ENCODE measurements at places on chromosomes 12 and 14.

DNA sequence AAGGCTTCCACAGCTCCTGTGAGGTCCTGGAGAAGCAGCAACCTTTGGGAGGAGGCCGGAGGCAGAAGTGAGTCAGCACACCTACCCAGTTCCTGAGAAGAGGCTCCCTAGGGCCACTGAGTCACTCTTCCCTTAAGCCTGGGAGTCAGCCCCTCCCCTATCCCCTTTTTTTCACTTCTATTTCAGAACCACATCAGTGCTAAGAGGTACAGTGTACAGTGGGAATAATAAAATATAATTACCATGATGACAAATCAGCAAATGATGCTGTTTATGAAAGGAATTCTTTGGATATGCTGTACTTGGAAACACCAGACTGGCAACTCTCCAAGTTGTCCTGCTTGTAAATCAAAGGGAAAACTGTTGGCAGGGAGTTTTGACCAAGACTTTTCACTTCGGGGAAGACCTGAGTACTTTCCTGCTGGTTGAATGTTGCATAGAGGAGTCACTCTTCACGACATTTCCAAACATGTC, 7.8 kb upstream of the TBPL2 start:
- no peak for DNase-seq

DNA sequence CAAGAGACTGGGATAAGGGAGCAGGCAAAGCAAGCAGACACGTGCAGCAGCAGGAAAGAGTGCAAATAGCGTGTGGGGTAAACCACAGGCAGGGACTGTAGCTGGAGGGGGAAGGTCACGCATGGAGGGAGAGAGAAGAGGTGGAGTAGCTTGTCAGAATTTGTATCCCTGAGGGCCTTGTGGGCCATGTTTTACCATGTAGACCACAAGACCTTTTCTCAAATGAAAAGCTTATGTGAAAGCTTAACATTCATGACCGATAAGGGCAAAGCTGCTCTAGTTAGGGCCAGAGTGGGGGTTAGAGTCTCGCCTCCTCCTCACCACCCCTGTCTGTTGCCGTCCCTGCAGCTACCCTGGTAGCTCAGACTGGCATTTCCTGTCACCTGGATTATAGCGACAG, 152.9 kb upstream of the E2F7 start:
- DNase-seq, result no peak

DNA sequence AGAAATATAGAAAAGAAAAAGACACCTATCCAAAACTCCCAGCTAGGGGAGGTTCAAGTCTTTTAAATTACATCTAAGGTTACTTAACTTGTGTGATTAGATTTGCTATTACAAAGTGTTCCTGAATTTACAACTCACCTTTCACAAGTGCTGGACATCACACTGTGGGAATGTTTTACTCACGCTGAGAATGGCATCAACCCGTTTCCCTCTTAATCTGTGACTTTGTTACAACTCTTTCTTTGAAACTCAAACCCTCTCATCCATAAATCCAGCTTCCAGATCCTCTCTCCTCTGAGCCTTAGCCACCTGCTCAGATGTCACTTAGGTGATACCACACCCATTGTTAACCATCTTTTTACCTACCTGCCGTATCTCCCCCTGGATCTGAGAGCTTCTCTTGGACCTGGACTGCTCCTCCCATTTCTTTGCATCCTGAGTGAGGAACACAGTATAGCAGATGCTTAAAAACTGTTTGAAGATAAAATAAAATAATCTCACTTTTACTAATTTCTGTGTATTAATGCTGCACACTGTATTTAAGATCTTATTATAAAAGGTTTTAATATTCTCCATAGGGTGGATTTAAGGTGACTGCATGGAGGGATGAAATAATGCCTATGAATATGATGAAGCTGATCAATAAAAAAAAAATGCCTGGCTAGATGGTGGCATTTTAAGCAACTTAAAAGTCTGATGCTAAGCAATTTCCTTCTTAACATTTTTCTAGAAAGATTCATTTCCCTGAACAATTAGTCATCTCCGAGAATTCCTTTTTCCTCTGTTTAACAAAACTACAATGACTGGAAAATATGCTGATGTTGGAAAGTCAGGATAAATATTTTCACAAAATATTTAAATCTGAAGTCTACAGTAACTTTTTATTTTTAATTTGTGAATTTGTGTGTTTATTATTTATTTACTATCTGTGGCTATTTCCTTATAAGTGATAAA, 39.1 kb upstream of the NAP1L1 start:
- DNase-seq, result no peak

DNA sequence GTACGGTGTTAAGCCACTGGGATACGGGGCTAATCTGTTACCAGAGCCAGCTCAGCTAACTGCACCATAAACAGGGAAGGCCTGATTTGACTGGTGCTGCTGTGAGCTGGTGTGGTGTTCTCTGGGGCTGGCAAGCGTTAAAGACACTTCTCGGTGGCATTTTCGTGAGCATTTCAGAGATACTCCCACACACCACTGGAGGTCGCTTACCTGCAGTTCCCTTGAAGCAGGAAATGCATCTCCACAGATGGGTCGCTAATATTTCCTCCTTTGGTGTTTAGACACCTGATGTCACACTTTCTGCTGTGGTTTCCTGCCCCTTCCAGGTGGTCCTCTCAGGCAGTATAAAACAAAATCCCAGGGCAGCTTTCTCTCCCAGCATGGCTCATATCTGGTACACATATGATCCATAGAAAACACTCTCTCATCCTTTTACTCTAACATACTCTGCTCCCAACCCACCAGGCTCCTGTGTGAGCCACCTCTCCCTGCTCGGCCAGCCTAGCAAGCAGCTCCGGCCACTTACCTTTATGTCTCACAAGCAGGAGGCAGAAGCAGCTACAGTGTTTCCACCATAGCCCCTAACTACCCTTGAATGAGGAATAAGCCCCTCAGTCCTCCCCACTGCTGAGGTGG, 129.9 kb upstream of the GRIN2B start:
- DNase-seq, result peak; percentile 30

- DNase-seq, result no peak
Measured at GRCh38 chr14:100881211-100882025, 22.1 kb downstream of the RTL1 start.

GRCh38 chr14:93898731-93899130, 28.4 kb upstream of the FAM181A start:
- no peak for DNase-seq

- DNase-seq, result no peak
Measured at GRCh38 chr12:105801351-105801750, 337.4 kb downstream of the NUAK1 start.

GRCh38 chr12:101089271-101089670, 120.8 kb downstream of the SLC5A8 start:
- no peak for DNase-seq

GRCh38 chr12:5015711-5016492, 27.8 kb upstream of the KCNA5 start:
- DNase-seq, result no peak

- DNase-seq, result no peak
Measured at GRCh38 chr14:95056476-95056875, 100.9 kb downstream of the DICER1 start.
